NCI-H2081 treated with DMSO at 0.1 percent for 48 hours (cell line): ENCODE measurements at places on chromosomes 3 and 15.

DNA sequence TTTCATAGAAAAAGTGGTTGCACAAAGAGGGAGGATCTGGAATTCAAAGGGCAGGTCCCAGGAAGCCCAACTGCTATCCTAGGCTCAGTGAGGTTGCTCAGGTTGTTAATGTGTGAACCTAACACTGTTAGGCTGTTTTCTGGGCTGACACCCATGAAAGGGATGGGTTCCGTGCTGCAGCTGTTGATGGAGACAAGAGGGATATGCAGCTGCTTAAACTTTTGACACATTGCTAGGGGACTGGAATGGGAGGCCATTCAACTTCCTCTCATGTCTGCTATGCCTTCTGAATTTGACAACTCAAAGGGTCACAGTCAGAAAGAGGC is 198.0 kb upstream of the NR2E3 start:
- no peak for DNase-seq

DNA sequence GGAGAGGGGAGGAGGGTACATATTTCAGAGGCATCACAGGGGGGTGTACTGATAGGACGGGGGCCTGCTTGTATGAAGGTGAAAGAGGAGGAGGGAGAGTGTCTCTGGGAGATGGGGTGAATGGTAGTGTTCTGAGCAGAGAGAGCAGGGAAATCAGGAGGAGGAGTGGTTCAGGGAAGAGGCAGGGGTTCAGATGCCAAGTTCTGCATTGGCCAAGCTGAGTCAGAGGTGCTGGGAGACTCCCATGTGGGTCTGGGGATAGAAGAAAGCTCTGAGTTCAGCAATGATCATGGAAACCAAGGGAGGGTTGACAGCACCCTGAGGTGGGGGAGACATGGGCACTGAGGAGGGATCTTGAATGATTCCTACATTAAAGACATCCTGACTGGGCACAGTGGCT is 3.0 kb downstream of the CYP8B1 start:
- DNase-seq, result no peak

- DNase-seq, result no peak
Measured at GRCh38 chr3:23806534-23807423, 1.0 kb downstream of the UBE2E1 start.

DNA sequence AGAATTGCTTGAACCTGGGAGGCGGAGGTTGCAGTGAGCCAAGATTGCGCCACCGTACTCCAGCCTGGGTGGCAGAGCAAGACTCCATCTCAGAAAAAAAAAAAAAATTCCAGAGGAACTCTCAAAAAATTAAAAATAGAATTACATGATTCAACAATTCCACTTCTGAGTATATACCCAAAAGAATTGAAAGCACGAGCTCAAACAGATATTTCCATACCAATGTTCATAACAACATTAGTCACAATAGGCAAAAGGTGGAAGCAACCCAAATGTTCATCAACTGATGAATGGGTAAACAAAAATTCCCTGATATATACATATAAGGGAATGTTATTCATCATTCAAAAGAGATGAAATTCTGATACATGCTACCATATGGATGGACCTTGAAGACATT is 16.9 kb upstream of the MORF4L1 start:
- no peak for DNase-seq

GRCh38 chr3:151434151-151434890 is 26.5 kb downstream of the IGSF10 start:
- no peak for DNase-seq

DNA sequence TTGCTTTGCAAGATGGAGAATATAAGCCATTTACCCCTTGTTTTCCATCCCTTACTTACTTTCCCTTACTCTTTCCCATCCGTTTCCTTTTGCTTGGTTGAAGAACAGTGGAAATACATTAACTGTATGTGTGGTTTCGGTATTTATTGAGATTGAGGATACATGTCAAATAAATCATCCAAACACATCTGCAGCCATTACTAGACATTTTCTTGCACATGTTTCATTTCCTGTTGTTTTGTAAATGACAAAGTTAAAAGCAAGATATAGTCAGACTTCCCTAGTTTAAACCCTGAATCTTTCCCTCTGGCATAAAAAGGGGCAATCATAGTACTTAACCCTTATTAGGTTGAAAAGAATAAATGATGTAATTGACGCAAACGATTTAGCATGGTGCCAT is 82.1 kb upstream of the BCHE start:
- no peak for DNase-seq

DNA sequence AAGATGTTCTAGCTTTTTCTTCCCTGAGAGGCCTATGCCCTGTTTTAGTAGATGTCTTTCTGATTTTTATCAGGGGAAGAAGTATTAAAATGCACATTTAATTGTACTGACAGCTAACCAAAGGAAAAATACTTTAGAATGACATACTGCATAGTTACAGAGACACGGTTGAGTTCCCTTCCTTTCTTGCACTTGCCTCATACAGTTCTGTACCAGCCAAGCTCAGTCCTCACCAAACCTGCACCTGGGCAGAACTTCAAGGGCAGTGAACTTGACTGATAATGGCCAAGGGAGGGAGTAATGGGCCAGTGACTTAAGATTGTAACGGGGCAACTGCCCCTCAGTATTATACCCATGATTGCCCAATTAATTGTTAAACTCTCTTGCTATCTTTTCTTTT is 34.1 kb upstream of the RASGRP1 start:
- DNase-seq, result no peak

DNA sequence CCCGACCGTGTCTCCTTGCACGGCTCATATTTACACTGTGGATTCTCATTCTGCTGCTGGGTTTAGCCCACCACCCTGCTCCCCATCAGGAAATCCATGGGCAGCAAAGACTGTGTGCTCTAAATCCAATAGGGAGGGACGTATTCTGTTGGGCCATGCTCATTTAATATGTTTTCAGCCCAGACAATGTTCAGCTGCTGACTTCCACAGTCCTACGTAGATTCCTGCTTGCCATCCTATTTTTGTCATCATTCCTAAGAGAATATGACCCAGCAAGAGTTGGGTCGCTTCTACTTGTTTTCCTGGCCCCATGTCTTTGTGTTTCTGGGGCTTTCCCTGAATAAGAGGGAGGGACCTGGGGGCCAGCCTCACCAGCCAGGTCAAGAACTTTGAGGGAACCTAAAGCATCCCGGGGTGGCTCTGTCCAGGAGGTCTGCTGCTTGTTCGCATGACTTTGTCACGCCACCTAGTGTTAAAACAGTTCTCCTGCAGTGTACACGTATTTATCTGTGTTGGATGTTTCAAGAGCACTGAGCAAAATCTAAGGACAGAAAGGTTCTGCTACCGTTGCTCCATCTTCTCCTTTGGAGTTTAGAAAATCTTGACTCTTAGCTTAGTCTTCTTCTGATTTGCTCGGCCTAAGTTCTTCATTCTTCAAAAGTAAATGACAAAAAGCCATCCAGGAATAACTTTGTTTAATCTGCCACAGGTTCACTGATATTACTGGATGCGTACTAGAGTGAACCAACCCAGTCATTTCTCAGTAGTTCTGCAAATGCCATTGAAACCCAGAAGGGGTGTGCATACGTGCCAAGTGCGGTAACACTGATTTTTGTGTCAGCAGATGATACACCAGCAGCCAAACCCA is 79.8 kb upstream of the NR2E3 start:
- DNase-seq, result no peak

DNA sequence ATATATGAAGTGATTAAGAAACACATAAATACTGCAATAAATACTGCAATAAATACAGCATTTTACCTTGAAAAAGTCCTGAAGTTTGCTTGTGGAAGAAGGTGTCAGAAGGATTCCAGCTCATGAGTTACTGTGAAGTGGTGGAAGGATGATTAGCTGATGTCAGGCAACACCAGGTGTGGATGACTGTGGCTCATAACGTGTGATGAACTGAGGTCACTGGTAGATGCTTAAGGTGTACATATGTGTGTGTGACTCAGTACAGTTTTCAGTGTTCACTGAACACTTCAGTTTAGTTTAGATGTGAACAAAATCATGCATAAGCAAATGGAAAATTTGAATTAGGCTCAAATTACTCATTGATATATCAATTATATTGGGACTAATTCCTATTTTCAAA is 1045.0 kb downstream of the NTRK3 start:
- DNase-seq, result no peak

- DNase-seq, result no peak
Measured at GRCh38 chr15:33678602-33679001, 289.7 kb upstream of the CHRM5 start.

- no peak for DNase-seq
Measured at GRCh38 chr3:141150081-141150830, 81.4 kb upstream of the PXYLP1 start.

DNA sequence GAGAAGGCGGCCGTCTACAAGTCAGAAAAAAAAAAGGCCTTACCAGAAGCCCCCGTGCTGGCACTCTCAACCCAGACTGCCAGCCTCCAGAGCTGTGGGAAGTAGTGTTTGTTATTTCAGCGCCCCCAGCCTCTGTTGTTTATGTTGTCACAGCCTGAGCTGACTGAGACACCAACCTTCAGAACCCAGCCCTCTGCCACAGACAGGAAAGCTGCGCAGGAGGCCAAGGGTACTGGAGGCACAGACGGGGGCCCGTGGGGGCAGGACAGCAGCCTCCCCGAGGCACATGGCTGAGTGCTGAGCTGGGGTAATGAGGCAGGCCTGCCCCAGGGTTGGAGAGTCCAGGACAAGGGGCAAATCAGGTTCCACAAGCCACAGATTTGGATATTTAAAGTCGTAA is 33.7 kb downstream of the HCN4 start:
- no peak for DNase-seq

DNA sequence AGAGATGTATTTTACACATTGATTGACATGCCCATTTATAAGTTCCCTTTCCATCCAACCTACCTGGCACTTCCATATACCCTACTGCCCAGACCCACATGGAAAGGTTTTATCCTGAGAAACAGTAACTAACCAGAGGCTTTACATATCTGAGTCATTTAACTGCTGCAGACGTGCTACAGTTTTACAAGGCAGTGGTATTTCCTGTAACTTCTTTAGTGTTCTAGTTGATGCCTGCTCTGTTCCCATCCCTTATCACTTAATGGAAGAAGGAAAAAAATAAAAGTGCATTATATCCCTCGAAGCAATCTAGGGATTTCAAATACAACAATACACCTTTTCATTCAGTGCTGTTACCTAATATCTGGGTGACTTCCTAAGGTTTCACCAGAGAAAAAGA is 107.1 kb downstream of the TMCO5A start:
- DNase-seq, result no peak

DNA sequence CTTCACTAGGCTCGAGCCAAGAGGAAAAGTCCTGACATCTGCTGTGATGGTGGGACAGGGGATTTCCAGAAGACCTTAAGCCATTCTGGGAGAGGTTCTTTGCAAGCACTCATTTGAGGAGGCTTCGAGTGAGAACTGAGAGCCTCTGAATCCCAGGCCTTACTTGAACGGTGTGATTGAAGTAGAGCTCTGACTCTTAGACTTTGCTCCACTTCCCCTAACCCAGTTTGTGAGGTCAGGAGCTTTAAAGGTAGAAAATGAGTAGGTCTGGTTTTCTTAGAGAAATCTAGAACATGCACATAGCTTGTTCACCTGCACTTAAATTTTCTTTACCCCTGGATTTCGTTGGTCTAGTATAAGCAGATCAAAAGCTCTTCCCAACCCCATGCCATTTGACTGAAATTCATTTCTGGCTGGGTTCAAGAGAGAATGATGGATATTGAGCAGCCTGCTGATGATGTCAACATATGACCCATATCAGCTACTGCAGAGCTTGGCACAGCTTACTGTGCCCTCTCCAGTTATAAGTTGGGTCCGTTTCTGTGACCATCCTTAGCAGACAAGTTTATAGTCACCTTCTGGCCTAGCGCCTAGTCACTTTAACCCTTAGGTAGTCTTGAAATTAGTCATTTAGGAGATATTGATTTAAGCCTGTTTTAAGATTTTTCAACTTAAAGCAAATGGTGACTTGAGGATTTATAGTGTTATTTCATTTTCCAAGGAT is 229.2 kb upstream of the CHRM5 start:
- no peak for DNase-seq

GRCh38 chr3:62670351-62670750 is 204.9 kb downstream of the CADPS start:
- no peak for DNase-seq

DNA sequence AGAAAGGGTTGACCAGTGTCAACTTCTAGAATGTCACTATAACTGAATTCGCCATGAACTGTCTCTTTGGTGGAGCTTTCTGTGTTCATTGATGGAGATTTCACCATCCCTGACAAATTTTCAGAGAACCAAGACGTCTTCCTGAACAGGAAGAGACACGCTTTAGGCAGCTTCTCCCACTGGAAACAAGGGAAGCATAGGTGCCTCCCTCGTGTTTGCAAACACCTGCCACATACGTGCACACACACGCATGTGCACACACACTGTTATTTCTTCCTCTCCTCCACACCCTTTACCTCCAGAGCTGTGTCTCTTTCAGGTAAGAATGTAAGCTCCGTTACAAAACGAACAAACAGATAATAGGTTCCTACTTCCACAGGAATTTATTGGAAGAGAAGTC is 15.6 kb downstream of the ARRDC4 start:
- no peak for DNase-seq
